Ascending aorta (tissue), 2 donors: ENCODE measurements at places on chromosomes 13 and 19.

- no peak overlapping the region for H3K4me3 ChIP-seq
- H3K27me3 ChIP-seq: no peaks in the 10 kb centered on the region
- no peaks in the 10 kb centered on the region for H3K36me3 ChIP-seq
- H3K27ac ChIP-seq: no peak overlapping the region
- no peaks in the 10 kb centered on the region for H3K4me1 ChIP-seq
These were observed 1220.5 kb upstream of the SLC10A2 start for GRCh38 chr13:104286566-104287290.

GRCh38 chr13:62115831-62116230 is 700.2 kb upstream of the PCDH20 start:
- no peak overlapping the region for H3K27ac ChIP-seq
- H3K27me3 ChIP-seq: no peaks in the 10 kb centered on the region
- no peaks in the 10 kb centered on the region for H3K36me3 ChIP-seq
- no peak overlapping the region for H3K4me3 ChIP-seq

- no peak overlapping the region for H3K4me3 ChIP-seq
- no peaks in the 10 kb centered on the region for H3K27me3 ChIP-seq
These were observed 3.2 kb upstream of the ZNF627 start for GRCh38 chr19:11594084-11594483.

- H3K4me3 ChIP-seq: peak overlapping the region; percentile 97
- no peak for DNase-seq
- no peak overlapping the region for H3K27ac ChIP-seq
These were observed 2.0 kb downstream of the BICRA start for GRCh38 chr19:47610902-47611301.

GRCh38 chr19:23971598-23971997 is 56.9 kb downstream of the ZNF726 start:
- no peaks in the 10 kb centered on the region for H3K36me3 ChIP-seq
- H3K27me3 ChIP-seq: no peaks in the 10 kb centered on the region
- no peak for DNase-seq
- H3K27ac ChIP-seq: no peak overlapping the region
- H3K4me3 ChIP-seq: no peak overlapping the region
- no peaks in the 10 kb centered on the region for H3K4me1 ChIP-seq

GRCh38 chr13:90118467-90119071 is 1228.9 kb upstream of the MIR17HG start:
- no peak overlapping the region for H3K27ac ChIP-seq
- H3K4me3 ChIP-seq: no peak overlapping the region
- no peak for DNase-seq
- H3K36me3 ChIP-seq: no peaks in the 10 kb centered on the region

GRCh38 chr13:22940736-22941135 is 240.0 kb upstream of the SGCG start:
- H3K4me1 ChIP-seq: no peaks in the 10 kb centered on the region
- no peak for DNase-seq
- no peaks in the 10 kb centered on the region for H3K36me3 ChIP-seq
- H3K27ac ChIP-seq: no peak overlapping the region

DNA sequence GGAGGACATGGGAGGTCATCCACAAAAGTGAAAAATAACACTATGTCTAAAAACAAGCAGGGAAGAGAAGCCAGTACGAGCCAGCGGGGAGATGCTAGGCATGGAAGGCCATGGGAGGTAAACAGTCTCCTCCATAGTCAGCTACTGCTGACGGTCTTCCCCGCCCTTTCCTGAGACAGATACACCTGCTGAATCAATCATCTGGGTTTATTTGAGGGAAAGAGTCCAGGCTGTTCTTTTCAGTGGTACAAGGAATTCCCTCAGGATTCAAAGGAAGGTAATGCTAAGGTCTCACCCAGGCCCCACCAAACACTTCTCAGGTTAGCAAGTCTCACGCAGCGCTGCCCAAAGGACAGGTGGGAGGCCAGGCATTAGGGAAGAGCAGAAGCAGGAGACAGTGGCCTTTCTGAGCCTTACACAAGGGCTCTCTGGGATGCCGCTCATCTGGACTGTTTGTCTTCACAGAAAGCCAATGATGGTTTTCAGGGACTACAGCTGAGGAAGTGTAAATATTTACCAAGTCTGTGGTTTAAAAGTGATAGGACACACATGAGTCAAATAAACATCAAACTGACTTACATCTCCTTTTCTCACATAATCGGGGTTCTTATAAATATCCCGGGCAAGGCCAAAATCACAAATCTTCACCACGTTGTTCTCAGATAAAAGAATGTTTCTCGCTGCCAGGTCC is 173.9 kb downstream of the FLT1 start:
- H3K4me3 ChIP-seq: no peak overlapping the region
- H3K4me1 ChIP-seq: no peaks in the 10 kb centered on the region
- DNase-seq: no peak
- no peaks in the 10 kb centered on the region for H3K36me3 ChIP-seq
- H3K27ac ChIP-seq: no peak overlapping the region
- no peaks in the 10 kb centered on the region for H3K27me3 ChIP-seq

- H3K4me3 ChIP-seq: no peak overlapping the region
- H3K36me3 ChIP-seq: peaks cover 25% of the 10 kb centered on the region
- no peak overlapping the region for H3K27ac ChIP-seq
These were observed 44.6 kb downstream of the SMAD9 start for GRCh38 chr13:36875431-36875830.

GRCh38 chr13:76036176-76036575 is 400.0 kb downstream of the LMO7 start:
- H3K4me1 ChIP-seq: no peaks in the 10 kb centered on the region
- no peaks in the 10 kb centered on the region for H3K27me3 ChIP-seq
- no peak for DNase-seq

- H3K4me3 ChIP-seq: no peak overlapping the region
- no peaks in the 10 kb centered on the region for H3K27me3 ChIP-seq
- no peaks in the 10 kb centered on the region for H3K4me1 ChIP-seq
These were observed 23.1 kb downstream of the PSPC1 start for GRCh38 chr13:19759669-19760068.

DNA sequence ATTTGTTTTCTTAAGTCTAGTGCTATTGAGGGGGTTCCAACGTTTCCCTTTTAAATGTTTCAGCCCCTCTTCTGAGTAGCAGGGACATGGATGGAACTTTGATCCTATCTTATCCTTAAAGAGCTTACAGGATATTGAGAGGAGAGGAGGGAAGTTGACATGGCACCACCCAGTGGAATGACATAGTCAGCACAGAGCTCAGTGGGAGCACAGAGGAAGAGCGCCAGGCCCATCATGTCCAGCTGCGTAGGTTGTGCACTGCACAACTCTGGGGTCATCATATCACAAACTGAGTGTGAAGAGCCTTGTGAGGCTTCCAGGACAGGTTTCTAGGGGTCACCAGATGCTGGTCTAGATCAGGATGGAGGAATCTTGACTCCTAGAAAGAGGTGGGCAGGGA is 4.6 kb upstream of the CDC42EP5 start:
- DNase-seq: no peak
- no peak overlapping the region for H3K27ac ChIP-seq
- H3K27me3 ChIP-seq: no peaks in the 10 kb centered on the region
- no peak overlapping the region for H3K4me3 ChIP-seq
- no peaks in the 10 kb centered on the region for H3K36me3 ChIP-seq

- H3K27me3 ChIP-seq: no peaks in the 10 kb centered on the region
- H3K36me3 ChIP-seq: peaks cover 2% of the 10 kb centered on the region
- DNase-seq: no peak
- no peaks in the 10 kb centered on the region for H3K4me1 ChIP-seq
- no peak overlapping the region for H3K27ac ChIP-seq
These were observed 75.6 kb downstream of the UBL3 start for GRCh38 chr13:29774830-29775229.

DNA sequence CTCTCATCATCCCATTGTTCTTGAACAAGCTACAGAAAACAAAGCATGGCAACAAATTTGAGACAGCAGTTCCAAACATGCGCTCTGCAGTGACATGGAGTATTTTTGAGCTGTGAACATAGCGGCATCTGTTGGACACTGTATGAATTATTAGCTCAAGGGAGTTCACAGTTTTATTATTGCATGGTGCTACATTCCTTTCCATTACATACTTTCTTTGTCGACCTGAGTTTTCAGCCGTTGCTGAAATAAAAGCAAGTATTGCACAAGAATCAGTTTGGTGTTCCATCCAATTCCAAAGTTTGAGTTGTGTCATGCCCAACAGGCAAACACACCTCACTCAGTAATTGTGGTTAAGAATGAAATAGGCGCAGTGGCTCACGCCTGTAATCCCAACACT is 30.1 kb upstream of the METTL21C start:
- H3K27me3 ChIP-seq: no peaks in the 10 kb centered on the region
- H3K4me3 ChIP-seq: no peak overlapping the region

DNA sequence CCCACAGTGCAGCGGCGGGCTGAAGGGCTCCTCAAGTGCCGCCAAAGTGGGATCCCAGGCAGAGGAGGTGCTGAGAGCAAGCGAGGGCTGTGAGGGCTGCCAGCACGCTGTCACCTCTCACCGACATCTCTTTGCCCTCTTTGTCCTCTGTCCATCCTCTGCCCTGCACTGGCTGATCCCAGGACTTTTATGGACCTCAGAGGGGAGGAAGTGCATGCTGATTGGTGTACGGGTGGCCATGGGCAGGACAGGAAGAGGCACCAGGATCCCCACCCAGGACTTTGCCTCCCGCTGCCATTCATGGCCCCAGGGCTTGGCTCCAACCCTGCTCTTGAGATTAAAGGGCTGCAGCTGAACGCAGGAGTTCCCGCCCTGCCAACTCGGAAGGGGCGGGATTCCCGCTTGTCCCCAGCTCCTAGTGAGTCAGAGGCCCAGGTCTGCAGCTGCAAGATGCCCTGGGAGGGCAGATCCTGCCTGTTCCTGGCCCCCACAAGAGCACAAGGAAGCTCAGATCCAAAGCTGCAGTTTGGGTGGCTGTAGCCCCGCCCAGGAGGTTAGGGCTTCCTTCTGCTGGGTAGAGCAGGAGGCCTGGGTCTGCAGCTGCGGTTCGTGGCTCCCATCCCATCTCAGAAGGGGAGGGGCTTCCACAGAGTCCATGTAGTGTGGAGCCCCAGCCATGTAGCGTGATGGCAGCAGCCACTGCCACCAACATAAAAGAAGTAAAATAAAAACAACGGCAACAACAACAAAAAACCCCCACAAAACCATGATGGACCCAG is 1716.7 kb downstream of the SLITRK1 start:
- H3K4me3 ChIP-seq: no peak overlapping the region
- no peak for DNase-seq
- no peaks in the 10 kb centered on the region for H3K4me1 ChIP-seq
- no peak overlapping the region for H3K27ac ChIP-seq
- no peaks in the 10 kb centered on the region for H3K36me3 ChIP-seq

DNA sequence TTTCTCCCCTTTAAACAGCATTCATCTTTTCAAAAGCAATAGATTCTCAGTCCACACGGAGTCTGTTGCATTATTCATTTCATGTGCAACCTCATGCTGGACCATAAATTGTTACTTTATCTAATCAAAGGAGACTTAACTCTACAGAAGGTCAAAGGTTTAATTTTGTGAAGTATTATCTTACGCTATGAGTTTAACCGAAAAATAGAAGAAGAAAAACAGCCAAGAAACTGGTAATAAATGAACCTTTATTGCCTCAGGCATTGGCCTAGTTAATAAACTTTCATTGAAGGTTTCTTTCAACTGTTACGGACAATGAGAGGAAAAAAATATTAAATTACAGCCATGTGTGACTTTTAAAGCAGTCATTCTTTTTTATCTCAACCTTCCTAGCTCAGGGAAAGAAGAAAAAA is 223.6 kb downstream of the DACH1 start:
- H3K4me3 ChIP-seq: no peak overlapping the region
- no peak overlapping the region for H3K27ac ChIP-seq
- DNase-seq: no peak

DNA sequence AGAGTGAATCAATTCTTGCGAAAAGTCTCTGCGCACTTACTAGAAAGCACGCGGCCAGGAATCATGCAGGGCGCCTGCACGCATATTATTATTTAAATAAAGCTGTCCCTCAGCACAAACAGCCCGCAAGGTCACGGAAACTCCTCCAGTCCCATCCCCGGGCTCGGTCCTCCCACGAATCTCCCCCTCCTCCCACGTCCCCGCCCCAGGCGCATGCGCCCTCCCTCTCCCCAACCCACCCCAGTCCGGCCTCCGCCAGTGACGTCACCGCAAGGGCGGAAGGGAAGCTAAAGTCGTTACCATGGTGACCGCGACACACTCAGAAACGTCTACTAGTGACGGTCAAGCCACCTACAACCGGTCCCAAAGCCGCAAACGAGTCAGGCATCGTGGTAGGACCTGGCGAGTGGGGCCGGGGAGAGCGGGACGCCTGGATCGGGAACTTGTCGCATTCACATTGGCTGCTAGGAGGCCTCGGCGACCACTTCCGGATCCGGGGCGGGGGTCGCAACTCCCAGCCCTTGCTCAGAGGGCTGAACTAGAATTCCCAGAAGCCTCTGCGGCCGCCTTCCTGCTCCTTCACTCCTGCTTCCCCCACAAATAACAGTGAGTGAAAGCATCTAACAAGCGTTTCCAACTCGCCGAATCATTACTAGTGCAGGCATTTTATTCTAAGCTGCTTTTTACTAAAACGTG is at the start of gene ZSCAN5A:
Gene ZSCAN5A (minus strand): TSS at position 459 of the 696 bp plus-strand sequence. CDS start 89,793 bp downstream, outside the sequence.
- no peaks in the 10 kb centered on the region for H3K27me3 ChIP-seq
- H3K4me3 ChIP-seq: peak within 1 kb of the TSS; percentile 86
- H3K36me3 ChIP-seq: no peaks in the 10 kb centered on the region
- H3K27ac ChIP-seq: peak within 1 kb of the TSS; percentile 98
- H3K4me1 ChIP-seq: peaks cover 6% of the 10 kb centered on the region

DNA sequence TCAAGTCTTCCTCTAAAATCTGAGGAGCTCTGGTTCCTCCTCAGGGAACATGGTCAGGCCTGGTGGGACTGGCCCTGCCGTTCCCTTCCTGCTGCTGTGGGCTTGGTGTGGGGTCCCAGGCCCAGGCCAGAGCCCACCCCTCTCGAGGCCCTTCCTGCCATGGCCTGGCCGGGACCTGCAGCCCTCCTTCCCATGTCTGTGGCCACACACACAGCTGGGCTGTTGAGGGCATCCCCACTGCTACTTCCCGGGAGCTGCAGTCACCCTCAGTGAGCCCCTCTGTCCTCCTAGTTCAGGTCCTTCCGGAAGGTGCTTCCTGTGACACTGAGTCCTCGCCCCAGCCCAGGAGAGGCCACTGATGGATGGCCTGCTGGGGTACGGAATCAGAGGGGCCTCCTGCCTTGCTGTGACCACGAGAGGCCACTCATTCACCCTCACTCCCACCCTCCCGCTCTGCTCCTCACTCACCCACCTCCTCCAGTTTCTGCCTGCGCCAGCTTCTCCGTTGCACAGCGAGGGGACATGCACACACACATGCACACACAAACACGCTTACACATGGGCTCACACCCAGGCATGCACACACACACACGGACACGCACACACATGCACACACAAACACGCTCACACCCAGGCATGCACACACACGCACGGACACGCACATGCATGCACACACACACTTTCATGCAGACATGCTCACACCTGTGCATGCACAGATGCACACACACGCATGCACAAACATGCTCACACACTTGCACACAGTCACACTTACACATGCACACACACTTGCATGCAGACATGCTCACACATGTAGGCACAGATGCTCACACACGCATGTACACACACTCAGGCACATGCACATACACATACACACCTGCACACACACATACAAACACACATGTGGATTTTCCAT is 7.3 kb upstream of the MCF2L start:
- no peaks in the 10 kb centered on the region for H3K36me3 ChIP-seq
- DNase-seq: no peak
- no peak overlapping the region for H3K4me3 ChIP-seq

GRCh38 chr19:16385821-16386220 is 61.2 kb downstream of the KLF2 start:
- H3K4me3 ChIP-seq: no peak overlapping the region
- H3K4me1 ChIP-seq: peaks cover 21% of the 10 kb centered on the region
- H3K27me3 ChIP-seq: no peaks in the 10 kb centered on the region
- H3K36me3 ChIP-seq: peaks cover 40% of the 10 kb centered on the region
